Endothelial cell of umbilical vein (primary cell): ENCODE measurements at places on chromosomes 3 and 15. TPM values are rescaled to one million over a fixed set of nuclear protein-coding genes. Genes with fewer than 3 reads are reported as not detected.

The SCAANT1 gene
- not detected in 2 replicates for polyA plus RNA-seq

DNA sequence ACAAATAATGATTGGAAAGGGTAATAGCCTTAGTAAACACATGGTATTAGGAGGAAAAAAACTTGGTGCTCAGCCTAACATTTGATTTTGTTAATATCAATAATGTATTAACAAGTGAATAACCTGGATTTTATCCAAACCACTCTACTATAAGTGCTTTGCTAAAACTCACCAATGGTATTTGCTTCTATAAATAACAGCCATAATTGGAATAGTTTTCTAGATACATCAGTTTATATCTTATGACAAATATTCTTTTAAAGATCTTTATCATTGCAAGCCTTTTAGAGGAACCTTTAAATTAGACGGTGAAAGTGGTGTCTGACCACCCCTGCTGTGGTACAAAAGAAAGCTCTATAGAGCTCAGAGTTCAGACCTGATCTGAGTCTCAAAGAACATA is 123.9 kb downstream of the SHOX2 start:
- H3K36me3 ChIP-seq = no peaks in the 10 kb centered on the region
- no peak for DNase-seq
- no peak overlapping the region for H3K4me3 ChIP-seq
- no peaks in the 10 kb centered on the region for H3K27me3 ChIP-seq

GRCh38 chr15:96121086-96121920 is 209.2 kb upstream of the NR2F2 start:
- no peaks in the 10 kb centered on the region for H3K27me3 ChIP-seq
- no peak for DNase-seq
- H3K4me3 ChIP-seq = no peak overlapping the region
- no peaks in the 10 kb centered on the region for H3K36me3 ChIP-seq
- no peak overlapping the region for H3K27ac ChIP-seq

The DUSP7 gene
- 37.7 and 38.7 TPM in 2 replicates for polyA plus RNA-seq

DNA sequence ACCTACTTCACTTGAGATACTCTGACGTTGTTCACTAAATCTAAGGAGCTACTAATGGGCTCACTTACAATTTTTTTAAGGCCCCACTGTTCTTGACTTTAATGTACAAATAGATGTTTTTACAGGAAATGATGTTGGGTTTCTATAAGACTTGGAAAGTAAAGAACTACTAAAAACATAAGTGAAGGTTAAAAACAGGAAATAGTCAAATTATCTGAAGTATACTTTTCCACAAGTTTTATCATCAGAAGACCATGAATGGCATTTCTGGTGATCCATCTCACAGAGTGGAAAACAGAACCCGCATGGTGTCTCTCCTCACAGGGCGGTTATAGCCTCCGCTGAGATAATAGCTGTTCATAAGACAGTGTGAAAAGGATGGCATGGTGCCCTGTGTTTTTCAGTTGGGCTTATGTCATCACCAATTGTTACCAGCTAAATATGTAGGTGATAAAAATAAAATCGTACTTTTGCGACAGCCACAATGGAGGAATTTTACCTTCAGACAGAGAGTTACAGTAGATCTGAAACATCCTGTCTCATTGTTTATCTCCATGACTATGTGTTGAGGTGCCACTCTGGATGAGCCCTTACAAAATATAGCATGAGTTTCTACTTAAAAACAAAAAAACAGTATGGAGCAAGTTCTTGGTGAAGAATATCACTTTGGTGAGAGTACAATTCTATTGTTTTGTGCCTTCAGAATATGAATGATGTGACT is 462.4 kb downstream of the RAP2B start:
- H3K36me3 ChIP-seq = no peaks in the 10 kb centered on the region
- H3K27me3 ChIP-seq = no peaks in the 10 kb centered on the region
- no peak overlapping the region for H3K4me3 ChIP-seq

The COL8A1 gene
- 581 and 634 TPM in 2 replicates for polyA plus RNA-seq

- DNase-seq = no peak
- H3K36me3 ChIP-seq = no peaks in the 10 kb centered on the region
- no peak overlapping the region for H3K27ac ChIP-seq
- H3K4me1 ChIP-seq = peaks cover 7% of the 10 kb centered on the region
- no peaks in the 10 kb centered on the region for H3K27me3 ChIP-seq
Measured at GRCh38 chr3:130907966-130908365, 14.1 kb downstream of the ATP2C1 start.

DNA sequence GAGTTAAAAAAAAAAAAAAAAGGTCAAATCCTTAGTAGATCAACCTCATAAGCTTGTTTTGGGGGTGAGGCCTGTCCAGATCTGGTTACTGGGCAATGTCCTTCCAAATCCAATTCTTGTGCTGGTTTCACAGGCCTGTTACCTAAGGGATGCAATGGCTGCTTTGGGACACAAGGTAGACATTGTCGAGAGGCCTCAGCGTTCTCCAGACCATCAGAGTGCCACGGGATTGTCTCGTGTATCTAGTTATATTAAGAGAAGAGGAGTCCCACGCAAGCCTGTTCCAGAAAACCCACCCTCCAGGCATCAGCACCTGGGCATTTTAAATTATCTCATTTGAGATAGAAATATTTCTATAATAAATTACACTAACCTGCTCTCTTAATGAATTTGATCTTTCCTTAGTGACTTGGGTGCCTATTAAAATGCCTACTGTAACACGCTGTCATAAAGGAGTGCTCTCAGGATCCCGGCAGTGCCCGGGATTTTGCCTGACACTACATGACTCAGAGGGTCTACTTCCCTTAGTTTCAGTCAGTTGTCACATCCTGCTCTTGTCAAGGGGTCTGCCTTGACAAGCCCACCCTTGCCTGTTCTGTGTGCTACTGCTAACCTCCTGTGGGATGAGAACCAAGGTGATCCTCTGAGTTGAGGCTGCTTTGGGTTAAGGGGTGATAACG is 116.0 kb downstream of the LIPC start:
- no peak overlapping the region for H3K4me3 ChIP-seq
- H3K36me3 ChIP-seq = no peaks in the 10 kb centered on the region
- peak overlapping the region; percentile 58 for H3K27ac ChIP-seq
- DNase-seq = no peak
- H3K4me1 ChIP-seq = peaks cover 30% of the 10 kb centered on the region

- no peak for DNase-seq
- no peak overlapping the region for H3K27ac ChIP-seq
- no peaks in the 10 kb centered on the region for H3K27me3 ChIP-seq
- no peaks in the 10 kb centered on the region for H3K4me1 ChIP-seq
Measured at GRCh38 chr3:139694542-139694941, 16.8 kb upstream of the NMNAT3 start.

DNA sequence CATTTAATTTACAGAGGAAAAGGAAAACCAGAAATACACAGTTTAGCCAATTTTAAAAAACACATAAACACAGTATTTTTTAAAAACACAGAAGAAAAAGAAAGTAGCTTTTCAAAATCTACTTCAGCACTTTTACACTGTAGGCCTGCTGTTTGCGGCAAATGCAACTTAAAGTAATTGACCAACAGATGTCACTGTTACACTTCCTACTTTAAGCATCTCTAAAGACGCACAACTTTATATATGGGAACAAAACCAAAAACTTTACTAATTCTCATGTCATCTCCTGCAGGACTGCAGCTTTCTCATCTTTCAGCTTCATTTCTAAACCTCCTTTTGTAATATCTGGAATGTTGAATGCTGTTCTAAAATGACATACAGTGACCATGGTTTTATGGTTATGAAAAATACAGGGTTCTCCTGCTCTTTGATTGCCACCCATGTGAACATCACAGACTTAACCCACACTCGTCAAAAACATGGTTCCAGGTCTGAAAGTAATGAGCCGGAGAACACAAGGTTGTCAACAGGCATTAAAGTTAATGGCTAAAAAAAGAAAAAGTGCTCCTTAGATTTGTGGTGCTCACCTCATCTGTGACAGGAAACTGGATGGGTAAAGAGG is 107.9 kb downstream of the FMN1 start:
- H3K27me3 ChIP-seq = no peaks in the 10 kb centered on the region
- DNase-seq = peak; percentile 62
- H3K4me3 ChIP-seq = no peak overlapping the region
- H3K36me3 ChIP-seq = no peaks in the 10 kb centered on the region

The TMEM212 gene
- polyA plus RNA-seq = 0.14 TPM in 1 of 2 replicates, not detected in the other

DNA sequence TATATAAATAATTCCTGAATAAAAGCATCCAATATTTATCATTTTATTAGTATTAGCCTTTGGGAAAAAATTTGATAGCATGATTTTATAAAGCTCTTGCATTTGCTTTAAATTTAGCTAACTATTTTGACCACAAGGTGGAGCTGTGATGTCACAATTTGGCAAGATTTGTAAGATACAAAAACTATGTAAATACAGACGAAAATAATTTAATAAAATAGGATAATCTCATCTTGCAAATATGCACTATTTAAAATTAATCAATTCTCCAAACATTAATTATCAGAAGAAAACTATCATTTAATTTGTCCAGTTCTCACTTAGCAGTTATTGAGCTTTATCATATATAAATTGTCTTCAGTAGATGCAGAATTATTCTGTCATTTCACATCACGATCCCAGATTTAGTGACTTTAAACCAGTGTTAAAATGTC is 95.4 kb downstream of the PLOD2 start:
- peak; percentile 80 for DNase-seq
- H3K36me3 ChIP-seq = peaks cover 4% of the 10 kb centered on the region
- H3K27me3 ChIP-seq = no peaks in the 10 kb centered on the region
- H3K27ac ChIP-seq = no peak overlapping the region
- H3K4me3 ChIP-seq = no peak overlapping the region

- peaks cover 34% of the 10 kb centered on the region for H3K36me3 ChIP-seq
- no peaks in the 10 kb centered on the region for H3K4me1 ChIP-seq
- no peak overlapping the region for H3K4me3 ChIP-seq
- no peaks in the 10 kb centered on the region for H3K27me3 ChIP-seq
- peak; percentile 65 for DNase-seq
Measured at GRCh38 chr3:139353920-139354556, 10.2 kb downstream of the MRPS22 start.

DNA sequence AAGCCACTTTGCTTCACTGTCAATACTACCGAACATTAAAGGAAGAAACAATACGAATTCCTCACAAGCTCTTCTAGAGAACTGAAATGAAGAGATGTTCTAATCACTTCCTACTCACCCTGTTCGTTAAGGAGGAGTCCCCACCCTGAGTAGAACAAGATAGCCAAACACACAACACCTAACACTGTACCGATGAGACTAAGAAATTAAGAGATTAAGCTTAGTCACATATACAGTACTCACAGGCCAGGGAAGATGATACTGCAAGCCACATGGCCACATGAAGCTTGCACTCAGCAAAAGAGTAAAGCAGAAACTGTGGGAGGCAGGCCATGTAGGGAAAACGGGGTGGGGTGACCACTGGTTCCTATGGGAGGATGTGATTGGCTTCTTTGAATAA is 48.0 kb downstream of the CGGBP1 start:
- no peak overlapping the region for H3K4me3 ChIP-seq
- no peak for DNase-seq
- no peak overlapping the region for H3K27ac ChIP-seq
- H3K4me1 ChIP-seq = no peaks in the 10 kb centered on the region
- no peaks in the 10 kb centered on the region for H3K27me3 ChIP-seq
- H3K36me3 ChIP-seq = no peaks in the 10 kb centered on the region

The SLC15A2 gene
- polyA plus RNA-seq = 0.14 and 0.39 TPM in 2 replicates

DNA sequence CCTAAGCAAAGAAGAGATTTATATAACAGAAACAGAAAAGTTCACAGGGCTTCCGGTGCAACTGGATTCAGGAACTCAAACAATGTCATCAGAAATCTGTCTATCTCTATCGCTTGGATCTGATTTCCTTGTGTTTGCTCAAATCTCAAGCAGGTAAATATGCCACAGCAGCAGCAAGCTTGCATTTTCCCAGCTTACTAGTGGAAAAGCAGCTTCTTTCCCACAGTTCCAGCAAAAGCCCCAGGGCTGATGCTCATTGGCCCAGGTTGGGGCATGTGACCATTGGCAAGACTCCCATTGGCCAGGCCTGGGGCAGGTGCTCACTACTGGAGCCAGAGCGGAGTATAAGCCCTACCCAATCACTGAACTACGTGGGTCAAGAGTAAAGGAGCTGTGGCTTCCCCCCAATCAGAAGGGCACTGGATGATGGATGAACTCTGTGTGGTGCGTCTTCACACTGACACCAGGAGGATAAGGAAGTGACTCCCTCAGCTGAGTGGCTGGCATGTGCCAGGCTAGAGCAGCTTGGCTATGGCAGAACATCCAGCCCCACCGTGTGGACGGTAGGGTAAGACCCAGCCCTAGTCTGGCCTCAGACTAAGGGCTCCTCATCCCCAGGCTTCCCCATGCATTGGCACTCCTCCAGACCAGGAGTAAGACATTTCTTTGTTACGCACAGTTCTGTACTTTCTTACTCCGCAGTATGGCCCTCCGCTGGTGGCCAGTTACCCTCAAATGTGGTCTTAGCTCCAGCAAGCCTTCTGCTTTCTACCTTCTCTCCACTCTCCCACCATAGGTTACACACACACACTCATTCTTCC is 13.1 kb upstream of the VIPR1 start:
- no peaks in the 10 kb centered on the region for H3K27me3 ChIP-seq
- H3K4me1 ChIP-seq = peaks cover 15% of the 10 kb centered on the region
- DNase-seq = no peak
- peak overlapping the region; percentile 58 for H3K27ac ChIP-seq
- no peak overlapping the region for H3K4me3 ChIP-seq

The SH3GL3 gene
- polyA plus RNA-seq = not detected in 2 replicates

DNA sequence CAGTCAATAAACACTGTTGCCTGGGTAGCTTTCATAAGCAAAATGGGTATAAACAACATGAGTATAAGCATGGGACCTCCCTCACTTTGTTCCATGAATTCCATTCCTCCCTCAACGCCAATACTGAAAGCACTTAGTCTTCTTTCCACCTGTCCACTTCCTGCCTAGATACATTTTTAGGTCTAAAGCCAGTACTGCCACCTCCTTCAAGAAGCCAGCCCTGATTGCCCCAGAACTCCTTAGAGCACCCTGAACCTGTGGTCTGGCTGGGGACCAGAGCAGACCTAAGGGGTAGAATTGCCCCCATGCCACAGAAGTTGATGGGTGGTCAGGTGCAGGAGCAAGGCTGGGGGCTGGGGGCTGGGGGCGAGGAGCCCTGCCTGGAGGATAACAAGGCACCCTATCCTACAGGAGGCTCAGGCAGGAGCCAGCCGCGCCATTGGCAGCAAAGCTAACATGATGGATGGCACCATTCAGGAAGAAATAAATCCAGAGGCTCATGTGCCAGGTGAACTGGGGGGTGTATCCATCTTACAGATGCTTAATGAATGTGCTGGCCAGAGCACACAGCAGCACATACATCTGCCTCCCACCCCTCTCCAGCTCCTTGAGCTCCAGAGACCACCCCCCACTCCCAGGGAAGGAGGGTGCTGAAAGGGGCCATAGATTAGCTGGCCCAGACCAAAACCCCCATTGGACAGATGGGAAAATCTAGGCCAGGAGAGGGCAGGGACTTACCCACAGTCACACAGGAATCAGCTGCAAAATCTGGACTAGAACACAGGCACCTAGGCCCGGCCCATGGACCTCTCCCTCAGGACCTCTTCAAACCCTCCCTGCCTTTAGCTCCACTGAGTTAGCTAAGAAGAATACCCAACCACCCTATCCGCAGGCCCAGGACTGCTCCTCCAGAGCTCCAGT is 113.8 kb upstream of the LINGO1 start:
- no peaks in the 10 kb centered on the region for H3K27me3 ChIP-seq
- no peaks in the 10 kb centered on the region for H3K4me1 ChIP-seq
- H3K4me3 ChIP-seq = no peak overlapping the region
- DNase-seq = no peak
- H3K36me3 ChIP-seq = no peaks in the 10 kb centered on the region
